Activated gamma-delta T cell treated with Interleukin-2 at 50 U/mL for 16 hours (primary cell): ENCODE measurements at places on chromosomes 5 and 9.

DNA sequence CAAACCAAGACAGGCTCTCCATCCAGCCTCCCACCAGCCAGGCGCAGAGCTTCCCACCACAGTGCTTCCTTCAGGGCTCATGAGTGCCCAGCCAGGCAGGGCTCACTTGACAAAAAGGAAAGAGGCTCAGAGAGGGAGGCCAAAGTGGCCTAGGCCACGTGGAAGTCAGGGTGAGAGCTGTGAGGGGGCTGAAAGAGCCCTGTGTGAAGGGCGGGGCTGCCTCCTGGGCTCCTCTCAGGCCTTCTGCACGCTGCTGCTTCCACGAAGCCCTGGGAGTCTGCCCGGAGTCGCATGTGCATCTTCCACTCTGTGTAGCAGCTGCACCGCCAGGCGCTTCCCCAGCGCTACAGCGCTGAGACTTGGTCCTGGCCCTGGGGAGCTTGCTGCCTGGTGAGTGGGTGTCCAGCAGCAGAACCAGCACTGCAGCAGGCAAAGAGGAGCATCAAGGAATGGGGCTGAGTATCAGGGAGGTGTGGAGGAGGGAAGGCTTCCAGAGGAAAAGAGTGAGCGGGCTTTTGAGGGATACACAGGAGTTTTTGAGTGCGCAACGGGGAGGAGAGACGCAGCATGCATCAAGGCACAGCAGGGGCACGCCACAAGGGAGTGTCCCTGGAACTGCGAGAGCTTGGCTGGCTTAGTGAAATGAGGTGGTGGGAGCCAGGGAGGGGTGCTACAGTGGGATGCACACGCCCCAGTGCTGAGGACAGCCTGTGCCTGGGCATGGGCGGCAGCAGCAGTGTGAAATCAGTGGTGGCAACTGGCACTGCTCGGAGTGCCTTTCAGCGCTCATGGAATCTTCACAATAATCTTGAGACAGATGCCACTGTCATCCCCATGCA lies 178.0 kb downstream of the GAPVD1 start:
- DNase-seq: no peak

GRCh38 chr5:81239613-81240012 lies 6.5 kb downstream of the CKMT2 start:
- no peak for DNase-seq

DNA sequence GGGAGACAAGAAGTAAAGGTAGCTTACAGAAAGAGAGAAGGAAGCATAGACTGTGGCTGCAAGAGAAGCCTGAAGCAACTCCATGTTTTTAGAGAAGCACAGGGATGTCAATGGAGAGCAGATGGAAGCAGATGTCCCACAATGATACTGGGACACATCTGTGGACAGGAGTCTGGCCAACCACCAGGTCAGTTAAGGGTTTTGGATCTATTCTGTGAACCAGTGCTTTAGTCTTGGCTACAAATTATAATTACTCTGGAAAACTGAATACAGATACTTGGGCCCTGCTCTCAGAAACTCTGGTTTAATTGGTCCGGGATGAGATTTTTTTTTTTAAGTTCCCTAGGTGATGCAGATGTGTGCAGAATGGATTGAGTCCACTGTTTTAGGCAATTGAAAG lies 592.8 kb downstream of the CSNK1G3 start:
- no peak for DNase-seq

GRCh38 chr5:147957901-147958300 lies 51.6 kb upstream of the C5orf46 start:
- DNase-seq: no peak

DNA sequence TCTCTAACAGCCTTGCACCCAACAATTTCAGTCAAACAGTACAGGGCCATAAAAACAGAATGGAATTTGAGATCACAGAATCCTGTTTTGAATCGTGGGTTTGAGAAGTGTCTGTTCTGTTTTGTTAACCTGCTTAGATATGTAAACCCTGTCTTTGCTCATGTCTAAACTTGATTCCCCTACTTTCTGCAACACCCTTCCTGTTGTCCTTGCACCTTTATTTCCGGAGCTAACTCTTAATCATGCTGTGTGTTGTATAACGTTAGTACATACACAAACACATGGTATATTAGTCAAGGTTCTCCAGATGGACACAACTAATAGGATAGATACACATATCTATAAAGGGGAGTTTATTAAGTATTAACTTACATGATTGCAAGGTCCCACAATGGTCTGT lies 2229.2 kb upstream of the C9orf72 start:
- DNase-seq: no peak

GRCh38 chr5:89703817-89704216 lies 705.7 kb downstream of the CETN3 start:
- no peak for DNase-seq

- no peak for DNase-seq
These were observed 104.8 kb downstream of the ISOC1 start for GRCh38 chr5:129199308-129199707.

DNA sequence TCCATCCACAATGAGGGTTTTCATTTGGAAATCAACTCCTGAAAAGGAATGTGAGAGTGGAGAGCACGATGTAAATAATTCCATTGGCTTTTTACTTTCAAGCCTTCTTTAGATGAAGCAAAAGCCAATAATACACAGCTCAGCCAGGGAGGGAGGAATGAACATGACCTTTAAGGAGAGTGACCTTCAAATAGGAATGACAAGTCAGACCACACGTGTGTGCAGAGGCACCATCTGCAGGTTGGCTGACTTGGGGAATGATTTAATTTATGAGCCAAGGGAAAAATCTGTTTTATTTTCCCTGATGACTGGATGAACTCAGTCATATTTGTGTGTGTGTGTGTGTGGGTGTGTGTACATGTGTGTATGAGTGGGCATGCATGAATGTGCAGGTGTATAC lies 64.5 kb downstream of the RASEF start:
- no peak for DNase-seq

GRCh38 chr5:1543398-1544293 lies 19.9 kb upstream of the LPCAT1 start:
- DNase-seq: no peak

GRCh38 chr5:36584009-36584875 lies 22.2 kb upstream of the SLC1A3 start:
- DNase-seq: no peak

- no peak for DNase-seq
These were observed 132.5 kb upstream of the FER start for GRCh38 chr5:108615216-108615615.

DNA sequence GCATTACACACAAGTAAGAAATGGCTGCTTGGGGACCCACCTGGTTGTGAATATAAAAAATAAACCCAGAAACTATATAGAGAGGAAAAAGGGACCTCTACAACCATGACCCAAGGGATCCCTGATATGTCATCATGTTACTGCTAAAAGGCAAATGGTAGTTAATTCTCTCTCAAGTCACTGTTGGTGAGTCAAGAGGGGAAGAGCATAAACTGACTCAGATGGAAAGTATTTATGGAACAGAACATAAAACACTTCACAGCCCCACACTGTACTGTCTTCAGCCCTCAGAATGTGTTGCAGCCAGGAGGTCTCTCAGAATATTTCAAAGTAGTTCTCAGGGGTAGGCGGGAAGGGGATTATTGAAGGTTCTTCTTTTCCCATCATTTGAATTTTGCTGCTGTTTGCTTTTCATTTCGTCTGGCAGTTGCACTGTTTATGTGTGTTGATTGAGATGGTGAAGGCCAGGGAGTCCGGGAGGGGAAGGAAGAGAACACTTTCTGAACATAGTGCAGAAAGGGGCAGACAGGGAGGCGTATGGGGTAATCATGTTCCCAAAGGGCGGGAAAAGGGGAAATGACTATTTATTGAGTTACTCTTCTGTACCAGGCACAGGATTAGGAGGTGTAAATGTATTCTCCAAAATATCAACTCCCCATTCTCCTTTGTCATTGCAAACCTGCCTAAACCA lies 85.5 kb downstream of the TEK start:
- DNase-seq: no peak

DNA sequence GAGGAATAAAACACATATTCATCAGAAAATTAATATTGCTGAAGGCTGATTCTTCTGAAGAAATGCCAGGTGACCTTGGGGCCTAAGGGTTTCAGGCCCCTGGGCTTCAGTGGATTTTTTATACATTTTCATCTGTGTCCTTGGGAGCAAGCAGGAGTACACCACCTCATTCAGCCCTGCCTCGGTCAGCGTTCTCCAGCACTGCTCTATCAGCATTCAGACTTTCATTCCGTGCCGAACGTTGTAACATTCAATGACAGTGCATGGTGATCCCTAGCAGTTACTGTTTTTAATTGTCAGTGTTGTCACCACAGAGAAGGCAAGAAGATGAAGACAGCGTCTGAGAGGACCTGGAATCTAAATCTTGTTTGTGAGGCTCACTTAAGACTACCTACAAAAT lies 490.4 kb downstream of the DNAH5 start:
- DNase-seq: no peak

DNA sequence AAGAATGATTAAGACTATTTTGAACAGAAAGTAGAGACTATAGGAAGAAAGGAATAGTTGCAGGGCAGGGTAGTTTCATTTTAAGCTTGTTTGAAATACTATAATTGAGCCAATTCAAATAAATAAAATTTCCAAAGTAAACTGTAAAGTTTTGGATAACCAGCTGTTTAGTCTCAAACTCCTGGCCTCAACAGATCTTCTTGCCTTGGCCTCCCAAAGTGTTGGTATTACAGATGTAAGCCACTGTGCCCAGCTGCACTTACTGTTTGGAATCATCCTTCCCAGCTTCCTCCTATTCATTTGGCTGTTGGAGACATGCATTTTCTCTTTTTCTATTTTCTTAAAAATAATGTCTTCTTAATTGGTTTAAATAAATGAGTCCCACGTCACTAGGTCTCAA lies 231.0 kb downstream of the NNT start:
- no peak for DNase-seq

DNA sequence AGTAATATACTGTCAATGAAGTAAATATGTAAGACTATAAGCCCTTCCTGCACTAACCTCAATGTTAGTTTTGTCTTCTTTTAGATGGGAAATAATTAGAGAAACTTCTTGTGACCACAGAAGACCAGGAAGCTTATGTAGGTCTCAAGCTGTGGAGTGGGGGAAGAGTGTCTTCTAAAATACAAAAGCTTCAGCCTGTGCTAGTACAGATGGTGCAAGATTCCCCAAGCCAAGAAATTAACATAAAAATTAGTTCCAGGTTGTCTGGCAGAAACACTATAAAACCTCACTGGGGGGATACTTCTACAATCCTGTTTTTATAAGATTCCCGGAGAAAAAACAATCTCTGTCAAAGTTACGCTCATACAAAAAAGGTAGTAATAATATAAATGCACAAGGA lies 103.6 kb downstream of the FNBP1 start:
- DNase-seq: no peak

- DNase-seq: no peak
These were observed 190.9 kb downstream of the HINT1 start for GRCh38 chr5:130974021-130974683.
